Fibroblast of mammary gland (primary cell): ENCODE measurements at places on chromosomes 2 and 18.

DNA sequence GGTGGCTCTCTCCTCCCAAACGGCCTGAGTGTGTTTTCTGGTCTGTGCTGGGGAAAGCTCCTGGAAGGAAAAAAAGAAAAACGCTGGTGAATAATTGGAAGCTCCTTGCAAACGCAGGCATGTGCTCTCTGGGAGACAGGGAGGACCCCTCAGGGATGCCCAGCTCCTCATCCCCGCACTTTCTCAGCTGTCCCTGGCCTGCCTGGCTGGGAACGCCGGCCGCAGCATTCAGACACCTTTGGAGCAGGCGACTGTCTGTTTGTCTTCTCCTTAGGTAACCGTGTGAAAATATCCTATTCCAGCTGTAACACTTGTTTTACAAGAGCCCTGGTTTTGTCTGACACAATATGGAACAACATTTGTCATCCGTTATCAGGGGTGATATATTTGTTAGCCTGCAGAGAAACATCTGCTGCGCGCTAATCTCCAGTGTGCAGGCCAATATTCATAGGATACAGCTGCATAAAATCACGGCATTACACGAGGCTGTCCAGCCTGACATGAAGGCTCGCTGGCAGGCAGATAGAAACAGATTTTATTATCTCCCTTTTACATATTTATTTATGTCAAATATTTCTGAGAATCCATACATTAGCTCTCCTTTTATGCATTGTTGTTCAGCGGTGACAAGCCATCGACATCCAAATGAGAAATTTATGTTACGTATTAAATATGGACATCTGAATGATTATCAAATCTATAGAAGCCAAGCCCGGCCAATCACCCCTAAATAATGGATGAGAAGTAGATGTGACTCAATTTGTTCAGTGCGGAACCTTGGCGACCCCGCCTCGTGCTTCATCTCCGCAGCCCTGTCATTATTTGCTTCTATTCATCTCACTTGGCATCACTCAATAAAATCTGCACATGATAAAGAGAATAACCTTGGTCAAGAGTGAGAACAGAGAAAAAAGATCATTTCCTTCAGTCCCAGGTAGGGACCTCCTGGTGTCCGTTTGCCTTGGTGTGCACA is 675.1 kb upstream of the SALL3 start:
- DNase-seq = no peak

- no peak for DNase-seq
Measured at GRCh38 chr2:6794448-6794847, 71.3 kb downstream of the CMPK2 start.

DNA sequence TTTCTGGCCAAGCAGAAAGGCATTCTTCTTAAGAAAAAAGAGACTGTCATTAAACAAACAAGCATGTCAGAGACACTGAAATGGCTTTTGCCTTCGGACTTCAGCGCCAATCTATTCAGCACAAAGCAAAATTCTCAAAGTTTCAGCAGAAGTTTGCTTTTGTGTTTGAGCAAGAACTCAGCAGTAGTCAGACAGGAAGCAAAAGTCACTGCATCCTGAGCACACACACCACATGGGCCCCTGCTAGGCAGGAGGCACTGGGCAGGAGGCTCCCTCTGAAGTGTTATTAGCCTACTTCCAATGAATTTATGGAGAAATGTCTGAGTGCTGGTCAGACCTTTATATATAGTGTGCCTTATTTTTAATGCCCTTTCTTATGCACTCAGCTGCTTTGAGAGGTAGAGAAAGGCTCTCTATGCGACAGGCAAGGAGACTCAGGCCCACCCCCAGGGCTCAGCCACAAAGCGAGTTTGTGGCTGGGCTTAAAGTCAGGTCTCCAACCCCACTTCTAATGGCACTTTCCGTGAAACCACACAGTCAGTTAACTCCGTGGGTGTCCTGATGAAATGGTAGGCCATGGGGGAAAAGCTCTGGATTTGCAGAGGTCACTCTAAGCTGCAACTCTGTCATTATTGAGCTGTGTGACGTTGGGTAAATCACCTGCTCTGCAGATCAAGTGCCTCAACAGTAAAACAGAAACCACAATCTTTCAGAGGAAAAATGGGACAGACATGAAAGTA is 161.0 kb upstream of the TMEM200C start:
- DNase-seq = peak; percentile 71

- DNase-seq = no peak
Measured at GRCh38 chr2:53442783-53443182, 324.8 kb upstream of the CHAC2 start.

DNA sequence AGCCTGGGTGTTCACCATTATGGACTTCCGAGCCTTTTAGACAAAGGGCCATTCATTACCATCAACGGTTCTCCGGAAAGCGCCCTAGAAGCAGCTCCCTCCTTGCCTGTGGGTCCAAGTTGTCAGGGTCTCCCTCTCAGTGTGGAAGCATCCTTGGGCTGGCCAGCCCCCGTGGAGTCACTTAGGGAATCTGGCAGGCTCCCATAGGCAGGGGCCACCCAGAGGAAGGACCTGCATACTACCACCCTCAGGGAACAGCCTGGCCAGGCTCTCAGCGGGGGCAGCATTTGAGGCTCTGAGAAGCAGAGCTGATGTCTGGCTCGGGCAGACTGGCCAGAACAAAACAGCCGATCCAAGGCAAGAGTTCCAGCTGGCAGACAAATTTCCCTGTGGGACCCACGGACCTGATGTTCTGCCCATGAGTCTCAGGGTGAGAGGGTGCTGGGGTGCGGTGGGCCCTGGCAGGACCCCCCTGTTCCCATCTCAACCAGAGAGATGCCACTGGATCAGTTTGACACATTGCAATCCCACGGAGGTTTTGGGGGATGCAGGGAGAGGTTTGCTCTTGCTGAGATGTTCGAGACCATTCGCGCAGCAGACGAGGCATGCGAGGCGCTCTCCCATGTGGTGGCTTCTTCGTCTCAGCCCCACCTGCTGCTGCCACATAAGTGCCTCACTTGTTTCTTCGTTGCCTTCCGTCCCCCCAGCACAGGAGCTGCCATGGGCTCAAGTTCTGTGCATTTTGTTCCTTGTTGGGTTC is 56.9 kb downstream of the ACKR3 start:
- no peak for DNase-seq

GRCh38 chr2:101766871-101767739 is 69.6 kb downstream of the MAP4K4 start:
- DNase-seq = peak; percentile 89

- no peak for DNase-seq
Measured at GRCh38 chr2:11977766-11978524, 231.5 kb downstream of the LPIN1 start.

- no peak for DNase-seq
Measured at GRCh38 chr2:200051611-200051945, 96.2 kb downstream of the MAIP1 start.

GRCh38 chr2:226581004-226581403 is 218.6 kb downstream of the IRS1 start:
- no peak for DNase-seq

- DNase-seq = no peak
Measured at GRCh38 chr18:2908166-2908945, 61.5 kb downstream of the EMILIN2 start.

- peak; percentile 48 for DNase-seq
Measured at GRCh38 chr2:46036929-46037328, 260.3 kb upstream of the EPAS1 start.

DNA sequence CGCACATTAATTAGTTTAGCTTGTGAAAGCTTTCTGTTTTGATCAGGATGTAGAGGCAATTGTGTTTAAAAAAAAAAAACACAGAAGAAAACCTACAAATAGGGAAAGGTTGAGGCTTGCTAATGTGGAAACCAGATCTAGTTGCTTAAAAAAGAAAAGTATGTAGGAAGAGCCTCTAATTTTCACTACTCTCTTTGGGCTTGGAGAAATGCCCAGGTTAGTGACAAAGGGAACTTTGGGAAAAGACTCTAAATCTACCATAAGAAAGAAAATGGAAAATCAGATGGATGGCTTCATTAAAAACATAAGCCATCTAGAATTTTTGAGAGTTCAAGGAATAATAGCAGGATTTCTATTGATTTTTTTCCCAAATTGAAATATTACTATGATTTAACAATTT is 47.3 kb upstream of the SLC38A11 start:
- DNase-seq = no peak

DNA sequence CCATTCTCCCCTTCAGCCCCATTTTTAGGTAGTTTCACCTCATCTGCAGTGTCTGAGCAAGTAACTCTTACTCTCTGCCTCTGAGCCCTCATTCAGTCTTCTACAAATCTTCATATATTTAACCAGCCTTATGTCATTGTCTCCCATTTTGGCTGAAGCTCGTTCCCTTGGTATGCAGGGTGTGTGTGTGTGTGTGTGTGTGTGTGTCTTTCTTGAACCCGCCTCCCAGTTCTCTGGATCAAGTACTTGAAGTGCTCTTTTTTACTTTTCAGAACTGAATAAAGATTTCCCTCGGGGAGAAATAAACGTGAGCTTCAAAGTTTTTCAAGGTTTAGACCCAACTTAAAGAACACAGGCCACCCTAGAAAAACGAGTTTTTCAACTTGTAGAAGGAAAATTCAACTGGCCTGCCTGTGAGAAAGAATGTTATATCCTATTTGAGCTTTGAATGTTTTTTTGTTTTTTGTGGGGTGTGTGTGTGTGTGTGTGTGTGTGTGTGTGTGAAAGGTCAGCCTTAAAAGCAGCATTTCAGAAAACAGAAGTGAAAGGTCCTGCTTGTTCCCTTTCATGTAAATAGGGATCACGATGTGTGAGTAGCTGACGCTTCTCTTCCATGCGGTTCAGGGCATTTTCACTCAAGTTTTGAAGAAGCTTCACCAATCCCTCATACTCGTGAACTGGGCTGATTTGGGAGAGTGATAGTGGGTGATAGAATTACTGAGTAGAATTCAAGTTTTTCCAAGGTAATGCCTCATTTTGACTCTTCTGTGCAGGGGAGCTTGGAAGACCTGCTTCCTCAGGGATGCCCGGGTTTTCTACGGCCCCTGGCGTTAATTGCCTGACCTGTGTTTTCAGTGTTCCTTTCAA is 50.6 kb upstream of the EML6 start:
- DNase-seq = peak; percentile 35

DNA sequence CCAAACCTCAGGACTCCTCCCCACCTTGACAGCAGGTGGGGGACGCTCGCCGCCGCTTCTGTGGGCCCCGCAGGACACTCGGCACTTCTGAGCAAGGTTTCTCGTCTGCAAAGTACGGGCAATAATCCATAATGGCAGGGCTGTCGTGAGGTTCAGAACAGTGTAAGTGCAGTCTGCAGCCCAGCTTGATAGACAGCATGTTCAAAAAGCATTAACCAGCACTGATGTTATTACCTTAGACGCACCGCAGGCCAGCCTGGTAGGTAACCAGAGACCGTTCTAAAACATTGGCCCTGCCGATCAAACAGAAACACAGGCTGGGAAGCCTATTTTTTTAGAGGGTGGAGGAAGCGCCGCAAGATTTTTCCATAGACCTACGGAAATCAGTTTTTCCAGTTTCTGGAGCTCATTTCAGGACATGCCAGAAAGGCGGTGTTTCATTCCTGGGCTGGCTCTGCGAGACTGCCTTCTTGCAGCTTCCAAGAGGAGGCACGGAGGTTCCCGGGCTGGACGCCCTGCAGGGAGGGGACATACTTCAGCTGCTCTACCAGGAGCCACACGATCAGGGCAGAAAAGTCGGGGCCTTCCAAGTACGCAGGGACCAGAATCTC is 148.7 kb downstream of the TPO start:
- no peak for DNase-seq

DNA sequence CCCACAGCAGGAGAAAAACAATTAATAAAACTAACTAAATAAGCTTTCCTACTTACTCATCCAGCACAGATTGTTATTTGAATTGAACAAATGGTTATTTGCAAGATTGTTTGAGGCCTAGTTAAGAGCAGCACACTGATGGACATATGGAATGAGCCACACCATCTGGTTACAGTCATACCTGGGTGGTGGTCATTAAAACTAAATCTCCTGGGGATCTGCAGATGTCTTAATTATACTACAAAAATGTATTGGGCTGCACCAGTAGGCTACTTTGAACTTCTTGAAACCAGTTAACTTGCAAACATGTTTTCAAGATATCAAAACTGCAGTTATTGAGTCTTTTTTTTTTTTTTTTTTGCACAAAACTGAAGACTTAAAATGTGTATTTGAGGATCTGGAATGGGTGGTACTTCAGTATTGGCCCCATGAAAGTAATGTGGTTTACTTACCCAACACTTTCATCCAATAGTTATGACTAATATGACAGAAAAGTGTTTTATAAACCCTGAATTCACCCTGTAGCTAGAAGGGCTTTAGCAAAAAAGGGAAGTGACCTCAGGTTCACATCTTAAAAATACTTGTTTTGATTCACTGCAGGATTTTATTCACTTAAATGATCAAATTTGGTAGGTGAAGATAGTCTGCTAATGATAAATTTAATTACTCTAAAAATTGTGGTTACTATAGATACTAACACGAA is 10.8 kb downstream of the AGFG1 start:
- DNase-seq = peak; percentile 67

DNA sequence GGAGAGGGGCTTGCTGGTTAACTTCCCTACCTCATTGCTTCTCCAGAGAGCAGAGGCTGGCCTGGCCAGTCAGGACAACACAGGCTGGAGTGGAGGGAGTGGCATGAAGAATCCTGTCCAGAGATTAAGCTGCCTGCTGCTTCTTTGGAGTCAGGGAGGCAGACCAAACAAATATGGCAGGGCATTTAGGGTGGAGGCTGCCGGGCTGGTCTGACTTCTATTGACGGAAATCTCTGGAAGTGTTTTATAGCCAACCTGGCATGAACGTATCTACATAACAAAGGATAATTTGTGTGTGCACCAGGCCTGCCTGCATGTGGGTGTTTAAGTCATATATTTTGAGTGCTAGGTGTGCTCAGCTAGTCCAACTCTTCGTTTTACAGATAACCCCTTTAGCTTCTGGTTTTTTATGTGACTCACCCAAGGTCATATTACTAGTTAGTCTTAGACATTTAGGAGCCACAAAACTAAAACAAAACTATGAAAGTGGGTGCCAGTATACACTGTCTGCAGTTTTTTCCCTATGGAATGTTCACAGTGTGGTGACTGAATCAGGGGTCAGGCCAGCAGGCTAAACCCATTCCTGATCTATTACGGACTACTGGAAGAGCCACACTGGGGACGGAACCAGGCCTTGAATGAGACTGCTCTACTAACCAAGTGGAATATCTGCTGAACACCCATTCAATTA is 5.5 kb downstream of the NPC1 start:
- peak; percentile 84 for DNase-seq

DNA sequence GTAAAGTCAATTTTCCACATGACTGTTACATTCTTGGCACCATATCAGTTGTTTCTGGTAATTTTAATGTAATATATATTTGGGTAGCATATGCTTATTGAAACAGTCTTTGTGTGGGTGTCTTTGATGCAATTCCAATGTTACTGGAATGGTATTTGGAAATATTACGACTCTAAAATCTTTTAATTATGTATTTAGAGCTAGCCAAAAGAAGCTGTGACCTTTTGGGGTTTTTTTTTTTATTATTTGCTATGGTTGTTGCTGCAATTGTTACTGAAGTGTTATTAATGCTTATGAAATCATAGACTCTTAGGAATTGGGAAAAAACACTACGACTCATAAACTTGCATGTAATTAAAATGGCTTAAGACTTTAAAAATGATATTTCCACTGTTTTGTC is 95.9 kb downstream of the AOX1 start:
- DNase-seq = peak; percentile 41

GRCh38 chr18:27860701-27861107 is 316.2 kb downstream of the CDH2 start:
- DNase-seq = peak; percentile 1
